Placental pericyte (primary cell): ENCODE measurements at places on chromosomes 11 and 22. TPM values are rescaled to one million over a fixed set of nuclear protein-coding genes. Genes with fewer than 3 reads are reported as not detected.

Gene SCN2B
- total RNA-seq = not detected in 2 replicates

Gene LRRC55
- not detected in 2 replicates for total RNA-seq

Gene TECTA
- 0.57 and 2.2 TPM in 2 replicates for total RNA-seq

Gene MSANTD2
- 5.9 and 25.6 TPM in 2 replicates for total RNA-seq

Gene SPI1
- total RNA-seq = 0.29 TPM in 1 of 2 replicates, not detected in the other

Gene HEPN1
- not detected in 2 replicates for total RNA-seq

Gene CASP4
- total RNA-seq = 158 and 269 TPM in 2 replicates

Gene WT1
- total RNA-seq = 0.88 and 1.4 TPM in 2 replicates

Gene MMP1
- total RNA-seq = 19.7 and 1,229 TPM in 2 replicates

Gene TMEM151A
- total RNA-seq = 0.88 TPM in 1 of 2 replicates, not detected in the other

Gene NXPE4
- not detected in 2 replicates for total RNA-seq

Gene NUDT8
- total RNA-seq = 4.6 and 7.7 TPM in 2 replicates

Gene CCDC116
- total RNA-seq = 0.14 and 0.22 TPM in 2 replicates

Gene SAA2
- not detected in 2 replicates for total RNA-seq

Gene NXPE1
- not detected in 2 replicates for total RNA-seq

Gene TEX54
- not detected in 2 replicates for total RNA-seq

Gene HEPHL1
- total RNA-seq = 4.4 TPM in 1 of 2 replicates, not detected in the other
